ENCODE measurements at places on chromosomes 2 and 18.

GRCh38 chr2:28117104-28117596 lies 226.6 kb downstream of the BABAM2 start:
- DNase-seq = no peak

DNA sequence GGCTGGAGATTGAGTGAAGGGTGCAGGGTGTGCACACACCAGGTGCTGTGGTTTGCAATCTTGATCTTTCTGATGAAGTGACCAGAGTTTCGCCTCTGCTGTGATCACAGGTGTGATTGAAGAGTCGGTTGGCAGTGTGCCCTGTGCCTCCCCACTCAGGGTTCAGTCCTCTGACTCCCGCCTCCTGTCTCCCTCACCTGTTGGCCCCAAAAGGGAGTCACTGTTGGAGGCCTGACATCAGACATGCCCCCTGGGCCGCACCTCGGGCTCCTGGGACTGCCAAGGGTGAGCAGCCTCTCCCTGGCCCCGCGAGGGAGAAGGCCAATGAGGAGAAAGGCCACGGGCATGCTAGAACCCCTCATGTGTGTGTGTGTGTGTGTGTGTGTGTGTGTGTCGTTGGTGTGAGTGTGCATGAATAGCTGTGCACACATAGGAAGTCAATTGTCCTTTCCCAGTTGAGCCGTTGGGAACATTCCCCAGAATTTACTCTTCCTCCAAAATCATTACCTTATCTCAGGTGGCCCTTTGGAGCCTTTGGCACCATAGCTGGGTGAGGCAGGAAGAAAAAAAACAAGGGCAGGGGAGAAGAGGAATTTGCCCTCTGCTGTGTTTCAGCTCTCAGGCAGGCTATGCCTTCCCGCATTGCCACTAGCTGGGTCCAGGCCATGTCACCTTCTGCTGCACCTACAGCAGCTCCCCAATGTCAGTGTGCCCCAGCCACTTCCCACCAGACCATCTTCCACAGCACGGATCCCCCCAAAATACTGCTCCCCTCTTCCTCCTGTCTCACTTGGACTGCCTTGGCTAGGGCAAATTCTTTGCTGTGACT lies 78.1 kb upstream of the LAPTM4A start:
- DNase-seq = no peak

- DNase-seq = no peak
These were observed 185.6 kb downstream of the RIT2 start for GRCh38 chr18:42929857-42930256.

DNA sequence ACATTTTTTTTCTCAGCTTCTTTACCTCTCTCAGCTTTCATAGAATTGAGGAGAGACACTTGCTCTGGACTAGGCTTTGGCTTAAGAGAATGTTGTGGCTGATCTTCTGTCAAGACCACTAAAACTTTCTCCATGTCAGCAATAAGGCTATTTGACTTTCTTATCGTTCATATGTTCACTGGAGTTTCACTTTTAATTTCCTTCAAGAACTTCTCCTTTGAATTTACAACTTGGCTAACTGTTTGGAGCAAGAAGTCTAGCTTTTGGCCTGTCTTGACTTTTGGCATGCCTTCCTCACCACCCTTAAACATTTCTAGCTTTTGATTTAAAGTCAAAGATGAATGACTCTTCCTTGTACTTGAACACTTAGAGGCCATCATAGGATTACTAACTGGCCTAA lies 104.4 kb upstream of the SLC39A10 start:
- no peak for DNase-seq

GRCh38 chr2:149400997-149401396 lies 70.6 kb downstream of the LYPD6 start:
- no peak for DNase-seq
